Right renal cortex interstitium (tissue), 3 donors: ENCODE measurements at places on chromosomes 5 and 9.

DNA sequence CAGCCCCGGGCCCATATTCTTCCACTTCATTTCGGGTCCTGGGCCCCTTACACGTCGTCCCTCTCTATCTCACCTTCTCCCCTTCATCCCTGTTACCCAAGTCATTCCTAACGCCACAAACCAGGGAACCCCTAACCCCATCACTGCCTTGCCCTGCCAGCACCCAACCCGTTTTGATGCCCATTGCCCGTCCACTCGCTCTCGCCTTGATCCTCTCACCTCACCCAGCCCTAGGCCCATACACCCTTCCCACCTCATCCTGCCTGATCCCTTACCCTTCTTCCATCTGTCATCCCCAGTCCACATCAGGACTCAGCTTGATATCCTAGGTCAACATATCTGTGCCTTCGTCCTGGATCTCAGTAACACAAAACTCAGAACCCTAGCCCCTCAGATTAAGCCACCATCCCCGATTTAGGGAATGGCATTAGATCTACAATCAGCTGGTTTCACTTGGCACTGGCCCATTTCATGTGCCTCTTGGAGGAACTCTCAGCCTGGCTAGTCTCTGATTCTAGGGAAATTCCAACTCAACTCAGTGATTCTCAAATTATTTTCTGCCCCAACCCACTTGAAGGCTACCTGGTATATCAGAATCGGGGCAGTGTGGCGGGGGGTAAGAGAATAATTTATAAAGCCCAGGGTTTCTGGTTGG is 489 bp downstream of the CHMP5 start:
- no peak for DNase-seq

DNA sequence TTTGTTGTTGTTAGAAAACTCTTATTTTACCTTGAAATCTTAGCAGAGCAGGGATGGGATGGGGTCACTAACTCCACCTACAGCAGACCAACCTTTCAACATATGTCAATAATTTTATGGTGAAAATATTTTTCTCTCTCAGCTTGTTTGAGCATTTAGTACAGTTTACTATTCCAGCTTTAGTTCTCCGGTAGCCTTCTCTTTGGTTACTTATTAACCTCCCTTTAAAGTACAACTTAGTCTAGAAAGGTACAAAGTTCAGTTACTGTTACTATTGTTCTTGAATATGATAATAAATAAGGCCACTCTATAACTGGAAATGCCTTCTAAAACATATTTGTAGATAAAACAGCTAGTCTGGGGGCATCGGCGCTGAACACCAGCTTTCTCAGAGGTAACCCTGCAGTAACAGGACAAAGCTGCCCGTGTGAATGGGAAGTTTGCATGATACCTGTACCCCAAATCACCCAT is 233.3 kb downstream of the PCSK1 start:
- DNase-seq: no peak

DNA sequence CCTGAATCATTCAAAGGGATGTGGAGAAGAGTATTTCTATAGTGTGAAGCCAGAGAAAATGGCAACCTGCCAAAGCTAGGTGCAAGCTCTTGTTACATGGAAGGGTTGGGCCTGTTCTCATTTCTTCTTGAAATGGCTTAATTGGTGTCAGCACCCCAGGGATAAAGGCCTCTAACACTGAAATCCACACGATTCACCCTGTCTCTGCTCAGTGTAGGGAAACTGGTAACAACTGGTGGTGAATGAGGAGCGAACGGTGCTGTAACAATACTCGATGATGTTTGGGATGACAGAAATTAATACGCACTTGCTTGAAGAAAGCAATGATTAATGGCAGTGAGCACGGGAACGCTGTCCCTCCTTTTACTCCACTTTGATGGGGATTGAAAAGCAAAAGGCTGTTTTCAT is 16.2 kb downstream of the PBX3 start:
- DNase-seq: no peak

GRCh38 chr5:95871146-95871806 is 48.8 kb upstream of the GLRX start:
- DNase-seq: no peak

DNA sequence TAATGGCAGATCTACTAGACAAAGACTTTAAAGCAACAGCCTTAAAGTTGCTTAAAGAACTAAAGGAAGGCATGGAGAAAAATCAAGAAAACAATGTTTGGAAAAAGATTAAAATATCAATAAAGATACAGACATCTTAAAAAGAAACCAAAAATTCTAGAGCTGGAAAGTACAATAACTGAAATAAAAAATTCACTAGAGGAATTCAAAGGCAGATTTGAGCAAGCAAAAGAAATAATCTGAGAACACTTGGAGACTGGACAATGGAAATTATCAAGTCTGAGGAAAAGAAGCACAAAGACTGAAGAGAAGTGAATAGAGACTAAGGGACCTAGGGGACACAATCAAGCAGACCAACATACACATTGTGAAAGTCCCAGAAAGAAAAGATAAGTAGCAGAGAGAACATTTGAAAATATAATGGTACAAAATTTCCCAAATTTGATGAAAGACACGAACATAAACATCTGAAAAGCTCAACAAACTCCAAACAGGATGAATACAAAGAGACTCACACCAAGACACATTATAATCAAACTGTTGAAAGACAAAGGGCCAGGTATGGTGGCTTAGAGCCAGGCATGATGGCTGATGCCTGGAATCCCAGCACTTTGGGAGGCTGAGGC is 26.3 kb downstream of the SIL1 start:
- no peak for DNase-seq

DNA sequence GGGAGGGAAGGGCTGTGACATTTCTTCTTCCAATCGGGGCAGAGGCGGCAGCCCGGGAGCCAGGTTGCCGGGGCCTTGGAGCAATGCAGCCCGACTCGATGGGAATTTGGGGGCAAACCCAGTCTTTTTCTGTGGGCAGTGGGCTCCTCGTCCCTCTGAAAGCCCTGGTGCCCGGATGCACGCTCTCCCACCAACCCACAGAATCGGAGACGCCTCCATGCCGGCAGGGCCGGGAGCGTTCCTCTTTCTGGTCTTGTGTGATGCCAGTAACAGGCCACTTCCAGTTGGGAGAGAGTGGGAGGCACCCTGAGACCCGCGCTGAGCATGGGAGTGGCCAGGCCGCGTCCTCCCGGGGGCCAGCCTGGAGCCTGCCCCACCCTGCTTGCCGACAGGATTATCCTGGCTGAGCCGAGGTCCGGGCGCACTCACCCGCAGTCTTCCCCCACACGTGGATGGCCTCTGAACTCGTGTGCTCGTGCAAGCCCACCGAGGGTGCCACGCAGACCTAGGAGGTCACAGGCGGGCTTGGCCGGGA is 17.8 kb downstream of the OLFM1 start:
- DNase-seq: no peak

GRCh38 chr9:26012797-26013196 is 334.6 kb upstream of the TUSC1 start:
- no peak for DNase-seq

DNA sequence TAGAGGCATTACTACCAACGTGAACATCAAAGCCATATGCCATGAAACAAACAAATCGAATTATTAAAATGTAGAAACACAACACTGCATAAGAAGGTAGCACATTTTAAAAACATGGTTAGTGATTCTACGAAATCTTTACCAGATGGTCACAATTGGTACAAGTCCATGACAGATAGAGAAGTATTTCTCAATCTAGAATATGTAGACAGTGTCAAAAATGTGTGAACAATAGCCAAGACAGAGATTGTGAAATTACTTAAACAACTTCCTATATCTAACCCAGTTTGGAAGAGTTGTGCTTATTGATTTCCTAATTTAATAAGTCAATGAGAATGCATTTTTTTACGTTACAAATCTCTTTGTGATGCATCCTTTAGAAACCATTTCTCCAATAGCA is 1121.6 kb downstream of the MAT2B start:
- DNase-seq: no peak

GRCh38 chr5:55220433-55221185 is 6.5 kb downstream of the MCIDAS start:
- DNase-seq: no peak
